ENCODE measurements at places on chromosomes 16 and 17.
A peak's percentile ranks its signal among the peaks of the same experiment; 100 is the strongest.

DNA sequence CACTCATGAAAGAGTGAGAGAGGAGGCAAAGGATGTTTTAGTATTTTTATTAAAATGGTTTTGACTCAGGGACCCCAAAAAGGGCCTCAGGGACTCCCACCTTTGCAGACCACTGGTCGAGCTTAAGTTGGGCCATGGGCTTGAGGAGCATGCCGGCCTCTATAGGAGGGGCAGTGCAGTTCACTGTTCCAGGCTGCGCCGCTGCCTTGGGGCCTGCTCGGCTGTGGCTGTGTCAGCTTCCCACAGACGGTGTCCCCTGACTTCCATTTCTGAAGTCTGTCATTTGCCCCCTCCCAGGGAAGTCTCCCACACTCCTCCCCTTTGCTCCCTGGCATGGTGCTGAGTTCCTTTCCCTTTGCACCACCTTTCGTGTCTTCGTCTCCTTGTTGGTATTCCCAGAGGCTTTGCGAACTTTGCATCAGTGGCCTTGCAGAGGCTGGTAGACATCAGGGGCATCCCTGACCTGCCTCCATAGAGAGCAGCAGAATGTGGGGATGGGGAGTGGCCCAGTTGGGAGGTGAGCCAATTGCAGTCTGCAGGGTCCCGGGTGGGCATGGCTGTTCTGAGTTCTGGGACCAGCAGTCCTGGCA, 17.1 kb downstream of the MPRIP start:
- DNase-seq = no peak

DNA sequence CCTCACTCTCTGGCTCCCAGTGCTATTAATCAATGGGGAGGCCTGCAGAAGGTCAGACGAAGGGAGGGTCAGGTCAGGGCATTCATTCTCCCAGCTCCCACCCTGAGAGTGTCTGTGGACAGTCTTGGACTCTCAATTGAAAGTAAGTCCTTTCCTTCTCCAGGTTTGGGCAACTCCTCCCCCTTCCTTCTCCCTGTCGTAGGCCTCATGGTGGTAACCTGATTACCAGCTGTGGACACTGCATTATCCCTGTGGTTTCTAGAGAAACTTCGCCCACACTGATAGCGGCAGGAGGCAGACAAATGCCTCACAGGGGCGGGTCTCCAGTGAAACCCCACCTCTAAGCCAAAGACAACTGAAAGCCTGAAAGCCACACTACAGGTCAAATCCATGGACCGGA, 57.7 kb upstream of the SLC25A19 start:
- peak; percentile 38 for DNase-seq

DNA sequence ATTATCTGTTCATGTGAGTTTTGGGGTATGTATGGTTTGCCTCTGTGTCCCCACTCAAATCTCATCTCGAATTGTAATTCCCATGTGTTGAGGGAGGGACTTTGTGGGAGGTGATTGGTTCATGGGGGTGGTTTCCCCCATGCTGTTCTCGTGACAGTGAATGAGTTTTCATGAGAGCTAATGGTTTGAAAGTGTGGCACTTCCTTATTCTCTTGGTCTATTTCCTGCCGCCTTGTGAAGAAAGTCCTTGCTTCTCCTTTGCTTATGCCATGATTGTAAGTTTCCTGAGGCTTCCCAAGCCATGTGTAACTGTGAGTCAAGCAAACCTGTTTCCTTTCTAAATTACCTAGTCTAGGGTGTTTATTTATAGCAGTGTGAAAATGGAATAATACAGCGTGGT, 128.1 kb upstream of the HS3ST4 start:
- no peak for DNase-seq

GRCh38 chr17:27318228-27318627, 24.3 kb downstream of the WSB1 start:
- DNase-seq = no peak

DNA sequence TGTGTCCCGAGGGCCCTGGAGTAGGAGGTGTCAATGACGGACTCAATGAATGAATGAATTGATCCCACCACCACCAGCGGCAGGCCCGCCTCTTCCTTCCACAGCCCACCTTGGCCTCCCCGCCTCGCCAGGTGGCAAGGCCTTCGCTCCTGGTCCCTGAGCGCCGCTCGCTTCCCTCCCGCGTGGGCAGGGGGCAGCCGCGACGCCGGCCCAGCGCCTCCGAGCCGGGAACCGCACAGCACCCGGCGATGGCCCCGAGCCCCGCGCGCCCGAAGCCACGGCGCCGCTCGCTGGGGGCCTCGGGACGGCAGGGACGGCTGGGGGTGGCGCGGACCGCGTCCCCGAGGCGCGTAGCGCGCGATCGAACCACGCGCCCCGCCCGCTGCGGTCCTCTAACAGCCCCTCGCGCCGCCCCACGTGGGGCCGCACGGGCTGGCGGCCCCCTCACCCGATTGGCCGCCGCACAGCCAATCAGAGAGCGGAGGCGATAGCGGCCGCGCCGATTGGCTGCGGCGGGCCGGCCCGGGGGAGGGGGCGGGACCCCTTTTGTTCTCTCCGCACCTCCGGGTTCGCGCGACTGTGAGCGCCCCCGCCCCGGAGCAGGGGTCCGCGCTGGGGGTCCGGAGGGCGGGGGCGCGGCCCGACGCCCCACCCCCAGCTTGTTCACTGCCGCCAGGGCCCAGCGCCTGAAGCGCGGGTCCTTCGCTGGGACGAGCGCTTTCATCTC, 31.4 kb downstream of the ACTG1 start:
- DNase-seq = no peak

- no peak for DNase-seq
These were observed 256.2 kb downstream of the PARN start for GRCh38 chr16:14373896-14374295.
